Activated T-helper 1 cell treated with anti-CD3 and anti-CD28 coated beads, Interleukin-12 subunit alpha, Interleukin-12 subunit beta, Interleukin-2, Interleukin-4 antibody, amounts not matched to agents 30 ng/mL and 10 ng/mL and 1 ng/mL, durations not matched to agents 14 hours and 24 hours and 36 hours (primary cell): ENCODE measurements at places on chromosomes 3 and 15.

- peaks cover 5% of the 10 kb centered on the region for H3K36me3 ChIP-seq
- H3K27me3 ChIP-seq, result no peaks in the 10 kb centered on the region
- no peak overlapping the region for H3K27ac ChIP-seq
- H3K4me1 ChIP-seq, result peaks cover 30% of the 10 kb centered on the region
- DNase-seq, result no peak
- no peak overlapping the region for H3K4me3 ChIP-seq
Measured at GRCh38 chr3:138800248-138800647, 34.5 kb downstream of the PIK3CB start.

DNA sequence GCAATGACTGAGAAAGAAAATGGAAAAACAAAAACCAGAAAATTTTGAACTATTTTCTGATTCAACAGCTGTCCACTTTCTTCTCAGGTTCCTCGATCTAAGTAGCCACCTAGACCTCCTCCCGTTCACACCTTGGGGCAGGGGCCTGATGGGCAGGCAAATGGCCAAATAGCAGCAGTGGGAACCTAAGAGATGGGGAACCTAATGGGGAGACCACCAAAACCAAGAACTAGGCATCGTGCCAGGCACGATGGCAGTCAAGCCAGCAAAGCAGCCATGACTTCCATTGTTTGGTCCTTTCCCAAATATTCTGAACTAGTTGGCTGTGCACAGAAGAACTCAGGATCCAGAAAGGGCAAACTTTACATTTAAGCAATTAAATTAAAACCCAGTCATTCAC is 57.1 kb downstream of the CAPN7 start:
- H3K4me3 ChIP-seq, result no peak overlapping the region
- peaks cover 51% of the 10 kb centered on the region for H3K4me1 ChIP-seq
- peaks cover 39% of the 10 kb centered on the region for H3K36me3 ChIP-seq
- no peaks in the 10 kb centered on the region for H3K27me3 ChIP-seq

DNA sequence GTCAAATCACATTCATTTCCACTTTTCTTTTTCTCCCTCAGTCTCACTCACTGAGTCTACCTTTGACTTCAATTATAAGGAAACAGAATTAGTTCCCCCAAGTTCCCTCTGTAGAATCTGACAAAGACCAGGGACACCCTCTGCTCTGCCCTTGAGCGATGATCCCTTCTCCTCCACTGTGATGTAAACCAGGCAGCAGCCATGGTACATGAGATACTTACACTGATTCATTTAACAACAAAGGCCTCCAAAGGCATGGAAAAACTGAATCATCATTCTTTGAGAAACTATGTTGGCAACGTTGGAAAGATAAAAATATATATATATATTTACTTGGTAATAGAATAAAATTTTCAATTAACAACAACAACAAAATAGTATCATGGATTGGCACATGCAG is 84.1 kb downstream of the P3H2 start:
- no peak overlapping the region for H3K27ac ChIP-seq
- no peaks in the 10 kb centered on the region for H3K4me1 ChIP-seq
- H3K36me3 ChIP-seq, result no peaks in the 10 kb centered on the region
- H3K4me3 ChIP-seq, result no peak overlapping the region
- peaks cover 2% of the 10 kb centered on the region for H3K27me3 ChIP-seq
- DNase-seq, result no peak

DNA sequence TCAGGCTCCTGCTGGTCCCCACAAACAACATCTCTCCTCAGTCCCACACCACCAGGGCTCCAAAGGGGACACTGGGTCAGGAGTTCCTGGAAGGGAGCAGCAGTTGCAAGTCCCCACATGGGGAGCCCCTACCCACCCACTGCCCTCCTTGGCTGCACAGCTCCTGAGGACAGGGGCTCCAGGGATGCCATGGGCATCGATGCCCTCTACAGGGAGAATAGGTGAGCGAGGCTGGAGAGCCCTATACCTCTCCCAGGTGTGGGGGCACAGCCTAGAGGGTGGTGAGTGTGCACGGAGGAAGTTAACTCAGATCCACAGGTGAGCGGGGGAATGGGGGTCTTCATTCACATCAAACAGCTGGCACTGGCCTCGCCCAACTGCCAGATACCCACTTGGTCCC is 141.2 kb upstream of the LINGO1 start:
- no peaks in the 10 kb centered on the region for H3K4me1 ChIP-seq
- no peak for DNase-seq
- H3K27me3 ChIP-seq, result peaks cover 1% of the 10 kb centered on the region
- H3K36me3 ChIP-seq, result no peaks in the 10 kb centered on the region
- no peak overlapping the region for H3K4me3 ChIP-seq

DNA sequence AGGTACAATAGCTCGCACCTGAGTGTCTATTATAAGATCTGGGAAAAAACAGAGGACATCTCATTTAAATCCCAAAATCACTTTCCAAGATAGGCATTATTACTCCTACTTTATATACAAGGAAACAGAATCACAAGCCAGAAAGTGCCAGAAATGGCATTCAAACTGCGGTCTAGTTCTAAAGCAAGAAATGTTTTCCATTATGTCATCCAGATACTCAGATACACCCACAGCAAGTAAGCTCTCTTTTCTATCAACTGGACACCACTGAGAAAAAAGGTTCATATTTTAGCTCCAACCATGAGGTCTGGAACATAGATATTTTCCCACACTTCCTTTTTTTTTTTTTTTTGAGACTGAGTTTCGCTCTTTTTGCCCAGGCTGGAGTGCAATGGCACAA is 8.1 kb downstream of the SLC33A1 start:
- no peak for DNase-seq
- H3K27ac ChIP-seq, result no peak overlapping the region
- peak overlapping the region; percentile 37 for H3K4me3 ChIP-seq
- no peaks in the 10 kb centered on the region for H3K27me3 ChIP-seq
- H3K4me1 ChIP-seq, result peaks cover 42% of the 10 kb centered on the region

GRCh38 chr15:79311901-79312553 is 1.1 kb downstream of the TMED3 start:
- no peak for DNase-seq
- peaks cover 39% of the 10 kb centered on the region for H3K36me3 ChIP-seq
- peak overlapping the region; percentile 95 for H3K4me3 ChIP-seq
- peaks cover 46% of the 10 kb centered on the region for H3K4me1 ChIP-seq
- H3K27me3 ChIP-seq, result peaks cover 25% of the 10 kb centered on the region

- H3K4me3 ChIP-seq, result no peak overlapping the region
- peaks cover 43% of the 10 kb centered on the region for H3K27me3 ChIP-seq
- no peaks in the 10 kb centered on the region for H3K4me1 ChIP-seq
Measured at GRCh38 chr3:25428789-25429335, 799 bp downstream of the RARB start.

GRCh38 chr3:195116407-195117185 is 154.4 kb downstream of the XXYLT1 start:
- no peaks in the 10 kb centered on the region for H3K4me1 ChIP-seq
- H3K27me3 ChIP-seq, result no peaks in the 10 kb centered on the region
- H3K36me3 ChIP-seq, result no peaks in the 10 kb centered on the region
- no peak overlapping the region for H3K27ac ChIP-seq

- peak overlapping the region; percentile 49 for H3K27ac ChIP-seq
- no peaks in the 10 kb centered on the region for H3K27me3 ChIP-seq
- no peak for DNase-seq
- peaks cover 69% of the 10 kb centered on the region for H3K36me3 ChIP-seq
- H3K4me3 ChIP-seq, result peak overlapping the region; percentile 21
Measured at GRCh38 chr15:101182215-101182614, 69.6 kb downstream of the CHSY1 start.

- no peak overlapping the region for H3K27ac ChIP-seq
- peak overlapping the region; percentile 2 for H3K4me3 ChIP-seq
- H3K27me3 ChIP-seq, result peaks cover 4% of the 10 kb centered on the region
Measured at GRCh38 chr15:99485992-99486370, 79.8 kb upstream of the MEF2A start.

DNA sequence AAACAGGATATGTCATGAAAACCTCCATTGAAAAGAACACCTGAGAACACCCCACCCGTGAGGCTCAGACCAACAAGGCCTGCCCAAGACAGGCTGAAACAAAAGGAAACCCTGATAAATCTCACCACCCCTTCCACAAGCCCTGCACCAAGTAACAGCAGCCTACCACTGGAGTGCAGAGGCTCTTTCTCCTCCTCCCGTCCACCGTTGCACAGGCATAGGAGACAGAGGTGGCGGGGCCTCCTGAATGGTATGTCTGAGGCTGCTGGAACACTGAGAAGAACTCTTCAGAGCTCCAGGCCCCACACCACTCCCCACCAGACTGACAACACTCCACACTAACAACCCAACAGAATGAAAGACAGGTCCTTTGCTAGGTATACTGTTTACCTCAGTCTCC is 21.4 kb downstream of the CHDH start:
- no peak for DNase-seq
- H3K4me1 ChIP-seq, result no peaks in the 10 kb centered on the region

GRCh38 chr3:31534065-31534425 is 1.3 kb downstream of the STT3B start:
- H3K27ac ChIP-seq, result peak overlapping the region; percentile 97
- H3K27me3 ChIP-seq, result no peaks in the 10 kb centered on the region
- H3K4me1 ChIP-seq, result peaks cover 40% of the 10 kb centered on the region

DNA sequence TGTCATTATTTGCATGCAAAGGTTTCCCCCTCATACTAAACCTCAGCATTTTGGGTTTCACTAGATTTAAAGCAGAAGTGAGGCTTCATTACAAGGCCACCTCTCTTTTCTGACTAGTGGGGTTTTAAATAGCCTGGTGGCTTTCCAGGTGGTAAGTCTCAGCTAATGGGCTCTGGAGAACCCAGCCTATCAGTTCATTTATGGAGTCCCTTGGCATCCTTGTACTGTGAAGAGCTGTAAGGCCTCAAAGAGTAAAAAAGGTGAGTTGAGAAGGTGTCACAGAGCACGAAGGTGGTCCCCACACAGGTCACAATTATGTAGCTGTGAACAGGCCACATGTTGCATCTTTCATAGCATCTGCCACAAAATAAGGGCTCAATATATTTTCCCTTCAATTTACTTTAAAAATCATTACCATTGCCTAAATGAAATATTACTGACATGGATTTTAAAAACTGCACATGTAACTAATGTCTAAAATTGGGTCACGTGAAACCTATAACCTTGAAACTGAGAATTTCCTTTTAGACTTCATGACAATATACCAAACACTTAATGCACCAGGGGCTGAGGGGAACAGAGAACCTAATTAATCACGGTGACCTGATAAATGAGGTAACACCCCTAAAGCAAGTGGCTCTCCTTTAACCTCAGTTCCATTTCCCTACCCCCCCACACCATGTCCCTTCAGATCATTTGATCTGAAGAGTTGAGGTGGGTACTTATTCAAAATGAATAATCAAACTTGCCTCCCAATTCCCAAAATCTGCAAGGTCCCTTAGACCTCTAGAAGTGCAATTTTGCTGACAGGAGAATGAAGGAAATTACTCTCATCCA is 1.3 kb downstream of the NGLY1 start:
- no peaks in the 10 kb centered on the region for H3K27me3 ChIP-seq
- no peak for DNase-seq
- H3K27ac ChIP-seq, result peak overlapping the region; percentile 82
- peaks cover 24% of the 10 kb centered on the region for H3K36me3 ChIP-seq
- H3K4me1 ChIP-seq, result peaks cover 55% of the 10 kb centered on the region

- no peaks in the 10 kb centered on the region for H3K27me3 ChIP-seq
- peaks cover 6% of the 10 kb centered on the region for H3K4me1 ChIP-seq
- H3K36me3 ChIP-seq, result peaks cover 1% of the 10 kb centered on the region
- H3K27ac ChIP-seq, result no peak overlapping the region
- peak overlapping the region; percentile 68 for H3K4me3 ChIP-seq
Measured at GRCh38 chr3:33645060-33645647, 72.9 kb downstream of the CLASP2 start.

- peaks cover 12% of the 10 kb centered on the region for H3K36me3 ChIP-seq
- H3K27ac ChIP-seq, result no peak overlapping the region
- no peaks in the 10 kb centered on the region for H3K27me3 ChIP-seq
- DNase-seq, result no peak
Measured at GRCh38 chr3:58092521-58092920, 84.3 kb downstream of the FLNB start.

DNA sequence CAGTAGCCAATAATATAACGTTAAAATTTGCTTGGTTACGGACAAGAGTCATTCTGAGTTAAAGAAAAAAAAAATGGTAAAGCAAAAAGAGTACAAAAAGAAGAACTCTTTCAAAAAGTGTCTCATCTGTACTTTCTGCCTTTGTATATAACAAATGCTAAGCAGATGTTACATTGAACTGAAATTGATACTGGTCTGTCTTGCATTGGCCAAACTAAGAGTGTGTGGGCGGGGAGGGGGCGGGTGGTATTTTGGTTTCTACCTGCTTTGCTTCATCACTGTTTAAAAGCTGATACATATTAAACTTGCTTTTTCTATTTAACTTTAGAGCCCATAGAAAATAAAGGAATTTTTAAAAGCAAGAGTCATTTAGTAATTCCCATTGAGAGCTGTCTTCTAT is 215.0 kb upstream of the THBS1 start:
- no peak overlapping the region for H3K27ac ChIP-seq
- DNase-seq, result no peak
- H3K4me3 ChIP-seq, result no peak overlapping the region
- H3K27me3 ChIP-seq, result peaks cover 8% of the 10 kb centered on the region
- no peaks in the 10 kb centered on the region for H3K4me1 ChIP-seq

- no peak overlapping the region for H3K27ac ChIP-seq
- no peak overlapping the region for H3K4me3 ChIP-seq
- no peaks in the 10 kb centered on the region for H3K4me1 ChIP-seq
- H3K36me3 ChIP-seq, result no peaks in the 10 kb centered on the region
Measured at GRCh38 chr15:78681281-78682003, 40.4 kb upstream of the CHRNB4 start.

DNA sequence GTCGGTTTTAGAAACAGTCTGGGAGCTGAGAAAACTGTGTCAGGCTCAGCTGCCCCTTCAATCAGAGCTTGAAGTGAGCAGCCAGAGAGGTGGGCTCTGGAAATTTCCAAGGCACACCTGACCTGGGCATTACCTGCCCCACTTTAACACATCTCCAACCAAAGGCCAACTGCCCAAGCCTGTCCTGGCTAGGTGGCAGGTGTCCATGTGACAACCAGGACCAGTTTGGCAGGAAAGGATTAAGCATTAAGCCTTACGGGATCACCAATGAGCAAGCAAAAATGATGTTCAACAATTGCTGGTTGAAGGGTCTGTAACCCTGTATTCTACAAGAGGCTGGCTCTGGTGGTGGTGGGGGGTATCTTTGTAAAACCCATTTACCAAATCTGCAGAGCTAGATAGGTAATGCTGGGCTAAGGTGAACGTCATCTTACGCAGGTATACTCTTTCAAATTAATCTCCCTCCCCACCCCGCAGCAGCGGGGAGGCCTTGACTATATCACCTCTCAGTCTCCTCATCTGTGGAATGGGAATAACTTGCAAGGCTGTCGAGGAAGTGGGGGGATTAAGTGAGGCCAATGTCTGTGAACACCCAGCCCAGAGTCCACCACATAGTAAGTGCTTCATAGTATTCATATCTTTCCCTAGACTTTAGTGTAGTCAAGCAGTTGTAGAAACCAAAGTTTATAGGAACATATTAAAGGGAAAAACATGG is 183.2 kb downstream of the MEGF11 start:
- no peak overlapping the region for H3K4me3 ChIP-seq
- no peaks in the 10 kb centered on the region for H3K36me3 ChIP-seq
- peaks cover 10% of the 10 kb centered on the region for H3K27me3 ChIP-seq
- no peaks in the 10 kb centered on the region for H3K4me1 ChIP-seq
